ENCODE measurements at places on chromosomes 2 and 18.

DNA sequence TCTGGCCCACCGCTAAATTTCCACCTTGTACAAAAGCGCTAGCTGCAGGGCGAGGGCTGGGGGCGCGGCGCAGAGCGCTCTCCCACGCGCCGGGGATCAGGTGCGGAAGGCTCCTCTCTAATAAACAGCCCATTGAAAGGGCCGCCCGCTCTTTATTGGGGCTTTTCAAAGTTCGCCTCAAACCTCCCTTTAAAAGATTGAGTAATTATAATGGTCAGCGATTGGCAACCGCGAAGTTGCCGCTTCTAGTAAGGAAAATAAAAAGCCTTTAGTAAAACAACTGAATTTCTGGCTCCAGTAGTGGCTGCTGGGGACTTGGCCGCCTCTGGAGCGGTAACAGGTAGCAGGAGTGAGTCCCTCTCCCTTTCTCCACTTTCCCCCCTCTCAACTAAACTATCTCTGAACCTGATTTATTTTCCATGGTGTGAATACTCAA is 755 bp downstream of the NEUROD1 start:
- no peak for DNase-seq

GRCh38 chr18:5309888-5310470 is 14.5 kb upstream of the ZBTB14 start:
- DNase-seq = no peak

- DNase-seq = no peak
Observed at GRCh38 chr2:228688007-228688645, 506.6 kb upstream of the SPHKAP start.

DNA sequence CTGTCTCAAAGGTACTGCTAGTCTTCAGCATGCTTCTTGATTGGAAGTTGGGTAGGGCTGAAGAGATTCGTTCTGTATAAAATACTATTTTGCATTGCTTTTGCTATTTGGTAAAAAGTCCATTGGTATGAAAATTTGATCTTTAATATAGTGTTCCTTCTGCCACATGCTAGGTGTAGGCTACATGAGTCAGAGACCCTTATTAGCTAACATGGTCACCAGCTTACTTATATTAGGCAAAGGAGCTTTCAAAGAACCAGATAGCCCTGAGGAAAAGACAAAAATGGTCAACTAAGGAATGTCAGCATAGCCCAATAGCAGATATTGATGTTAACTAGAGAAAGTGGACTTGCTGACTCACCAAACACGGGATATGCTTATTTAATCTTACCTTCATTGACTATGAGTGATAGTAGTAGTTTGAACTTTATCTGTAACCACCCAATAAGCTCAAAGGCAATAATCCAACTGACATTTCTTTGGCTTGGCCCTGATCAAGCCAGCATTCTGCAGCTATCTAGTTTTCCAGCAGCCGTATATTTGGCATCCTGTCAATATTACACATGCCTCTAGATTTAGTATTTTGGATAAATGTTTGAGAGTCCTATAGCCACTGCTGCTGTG is 110.0 kb downstream of the TPGS2 start:
- DNase-seq = no peak

GRCh38 chr18:13289481-13290205 is 71.1 kb downstream of the LDLRAD4 start:
- no peak for DNase-seq

DNA sequence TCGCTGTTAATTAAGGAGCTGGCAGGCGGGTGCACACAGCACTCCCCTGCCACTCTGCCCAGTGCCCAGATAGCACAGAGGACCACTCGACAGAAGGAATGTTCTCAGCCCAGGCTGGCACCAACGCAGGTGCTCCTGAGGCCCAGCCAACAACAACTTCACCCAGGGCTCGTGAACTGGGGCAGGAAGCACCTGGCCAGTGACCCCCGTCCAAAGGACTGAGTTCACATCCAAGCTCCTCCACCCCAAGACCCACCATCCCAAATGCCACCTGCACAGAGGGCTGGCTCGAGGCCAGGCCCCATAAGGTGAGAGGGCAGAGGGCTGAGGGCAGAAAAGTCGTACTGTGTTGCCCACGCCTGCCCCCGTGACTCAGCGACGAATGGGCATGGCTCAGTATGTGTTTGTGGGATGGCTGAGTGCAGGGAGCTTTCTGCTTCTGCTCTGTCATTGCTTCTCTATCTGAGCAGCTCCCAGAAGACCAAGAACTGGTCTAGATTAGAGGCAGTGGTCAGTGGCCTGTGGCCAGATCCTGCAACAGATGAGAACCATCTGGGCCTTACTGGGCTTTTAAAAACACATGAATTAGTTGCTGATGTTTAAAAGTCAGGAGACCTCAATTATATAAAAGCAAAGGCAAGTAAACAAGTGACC is 68.4 kb downstream of the POLR1A start:
- DNase-seq = no peak

All from HAP-1 (cell line).